ENCODE measurements at places on chromosomes 16 and 17. TPM values are rescaled to one million over a fixed set of nuclear protein-coding genes. Genes with fewer than 3 reads are reported as not detected.

Gene RTN4RL1
- polyA plus RNA-seq = not detected

DNA sequence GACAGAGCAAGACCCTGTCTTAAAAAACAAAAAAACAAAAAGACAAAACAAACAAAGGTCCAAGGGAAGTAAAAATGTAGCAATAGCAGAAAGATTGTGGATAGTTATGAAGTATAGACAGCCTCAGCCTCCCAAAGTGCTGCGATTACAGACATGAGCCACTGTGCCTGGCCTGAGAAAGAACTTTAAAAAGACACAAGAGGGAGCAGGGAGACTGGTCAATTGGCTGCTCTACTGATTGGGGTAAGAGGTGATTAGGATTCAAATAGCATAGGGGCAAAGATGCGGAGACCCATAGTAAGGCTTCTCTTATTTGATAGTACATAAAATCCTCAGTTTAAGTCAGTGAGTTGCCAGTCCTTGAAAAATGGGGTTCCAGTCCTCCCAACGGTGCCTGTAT lies 518.2 kb upstream of the GOT2 start:
- no peak for DNase-seq

DNA sequence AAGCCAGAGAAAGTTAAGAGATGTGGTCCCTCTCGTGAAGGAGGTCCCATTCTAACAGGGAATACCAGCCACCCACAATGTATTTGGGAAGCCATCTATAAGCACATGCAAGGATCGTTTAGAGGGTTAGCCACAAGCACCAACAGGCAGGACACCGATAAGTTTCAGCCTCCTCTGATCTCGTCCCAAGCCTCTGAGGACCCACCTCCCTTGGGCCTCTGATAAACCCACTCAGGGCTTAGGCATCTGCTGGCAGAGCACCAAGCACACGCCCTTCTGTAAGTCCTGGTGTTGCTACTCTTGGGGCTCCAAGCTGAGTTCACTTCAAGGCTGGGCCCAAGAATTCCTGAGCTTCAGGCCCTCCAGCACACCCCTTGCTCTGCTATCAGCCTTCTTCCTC lies 5.4 kb upstream of the PNPO start:
- peak; percentile 59 for DNase-seq

Gene EME1
- 4.1 TPM for polyA plus RNA-seq

- DNase-seq = no peak
Measured at GRCh38 chr16:2046893-2047329, 723 bp downstream of the NTHL1 start.
